ENCODE measurements at places on chromosomes 5 and 9. TPM values are rescaled to one million over a fixed set of nuclear protein-coding genes. Genes with fewer than 3 reads are reported as not detected.

DNA sequence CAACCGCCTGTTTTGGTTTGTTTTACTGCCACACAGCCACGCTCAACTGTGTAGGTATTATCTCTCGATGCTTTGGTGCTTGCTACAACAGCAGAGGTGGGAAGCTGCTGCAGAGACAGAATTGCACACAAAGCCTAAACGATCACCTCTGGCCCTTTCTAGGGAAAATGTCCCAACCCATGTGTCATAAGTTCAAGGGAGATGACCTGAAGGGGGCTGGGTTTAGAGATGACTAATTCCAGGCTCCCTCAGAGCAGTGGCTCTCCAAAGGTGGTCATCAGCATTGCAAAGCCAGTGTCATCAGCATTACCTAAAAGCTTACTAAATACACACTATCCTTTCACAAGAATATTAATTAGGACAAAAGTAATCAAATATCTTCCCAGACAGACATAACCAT lies 10.9 kb downstream of the ZNF622 start:
- DNase-seq, result no peak

DNA sequence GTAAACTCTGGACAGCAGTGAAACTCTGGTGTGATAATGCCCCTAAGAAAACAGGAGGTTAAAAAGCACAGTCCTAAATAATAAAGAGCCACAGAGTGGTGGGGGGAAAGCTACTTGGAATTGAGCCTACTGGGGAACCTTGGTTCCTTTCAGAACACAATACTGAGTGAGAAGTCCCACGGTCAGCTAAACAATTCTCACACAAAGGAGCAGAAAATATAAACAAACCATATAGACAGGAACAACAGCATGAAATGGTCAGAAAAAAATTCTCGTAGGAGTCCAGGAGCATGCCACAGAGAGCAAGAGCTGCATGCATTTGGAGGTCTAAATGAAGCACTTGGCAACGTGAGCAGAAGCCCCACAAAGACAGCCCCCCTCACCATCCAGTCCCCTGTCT lies 56.0 kb downstream of the TEK start:
- DNase-seq, result no peak

GRM6 gene
- not detected for total RNA-seq

- no peak for DNase-seq
These were observed 100.7 kb upstream of the TUT7 start for GRCh38 chr9:86454701-86455615.
